ENCODE measurements at places on chromosomes 16 and 17.

- DNase-seq, result peak; percentile 57
These were observed 45.2 kb upstream of the STAC2 start for GRCh38 chr17:39270923-39271322.

DNA sequence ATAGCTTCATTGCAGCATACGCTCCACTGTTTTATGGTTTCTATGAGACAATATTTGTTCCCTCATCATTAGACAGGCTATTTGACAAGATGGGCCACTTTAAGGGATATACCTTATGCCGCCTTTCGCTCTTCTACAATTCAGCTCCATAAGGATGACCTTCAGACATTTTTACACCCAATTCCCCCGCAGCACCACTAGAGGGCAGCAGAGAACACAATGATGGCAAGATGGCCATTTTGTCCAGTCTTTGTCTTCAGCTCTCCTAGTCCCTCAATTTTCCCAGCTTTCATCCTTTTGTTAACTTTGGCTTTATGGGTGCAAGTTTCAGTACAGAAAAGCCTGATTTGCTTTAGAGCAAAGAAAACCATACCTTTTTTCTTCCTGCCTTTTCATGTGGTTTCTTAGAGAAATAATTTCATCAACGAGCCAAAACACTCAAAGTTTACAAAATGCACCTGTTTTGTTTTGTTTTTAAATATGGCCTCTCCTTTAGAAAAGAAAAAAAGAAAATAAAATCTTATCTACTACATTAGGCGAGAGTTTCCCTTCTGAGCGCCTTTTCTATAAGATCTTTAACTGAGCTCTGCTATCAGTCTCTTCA lies 355.3 kb downstream of the TOX3 start:
- no peak for DNase-seq

- DNase-seq, result no peak
These were observed 609.9 kb upstream of the RBFOX1 start for GRCh38 chr16:6722786-6723185.

DNA sequence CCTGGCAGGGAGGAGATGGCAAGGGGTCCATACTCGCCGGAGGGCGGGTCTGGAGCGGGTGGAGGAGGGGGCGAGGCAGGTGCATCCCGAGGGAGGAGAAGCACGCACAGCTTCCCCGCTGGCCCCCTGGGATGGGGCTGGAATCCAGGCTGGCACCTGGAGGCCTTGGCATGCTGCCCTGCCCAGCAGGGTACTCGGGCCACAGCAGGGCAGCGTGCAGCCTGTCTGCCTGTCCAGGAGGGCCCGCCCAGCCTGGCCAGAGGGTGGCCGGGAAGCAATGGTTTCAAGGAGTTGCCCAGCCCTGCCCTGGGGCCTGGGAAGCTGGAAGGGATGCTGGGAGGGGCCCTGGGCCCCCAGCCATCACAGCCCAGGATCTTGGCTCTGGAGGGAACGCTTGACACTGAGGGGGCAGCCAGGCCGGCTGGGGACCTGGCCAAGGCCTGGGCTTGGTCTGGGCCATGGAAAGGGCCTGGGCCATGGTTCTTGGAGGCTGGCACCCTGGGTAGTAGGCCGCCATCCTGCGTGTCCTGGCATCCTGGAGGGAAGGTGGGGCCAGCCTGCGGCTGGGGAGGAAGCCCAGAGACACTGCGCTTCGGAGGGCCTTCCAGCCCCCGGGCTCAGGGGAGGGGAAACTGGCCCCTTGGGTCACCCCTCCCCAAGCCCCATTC lies 1.1 kb downstream of the GLIS2 start:
- no peak for DNase-seq

DNA sequence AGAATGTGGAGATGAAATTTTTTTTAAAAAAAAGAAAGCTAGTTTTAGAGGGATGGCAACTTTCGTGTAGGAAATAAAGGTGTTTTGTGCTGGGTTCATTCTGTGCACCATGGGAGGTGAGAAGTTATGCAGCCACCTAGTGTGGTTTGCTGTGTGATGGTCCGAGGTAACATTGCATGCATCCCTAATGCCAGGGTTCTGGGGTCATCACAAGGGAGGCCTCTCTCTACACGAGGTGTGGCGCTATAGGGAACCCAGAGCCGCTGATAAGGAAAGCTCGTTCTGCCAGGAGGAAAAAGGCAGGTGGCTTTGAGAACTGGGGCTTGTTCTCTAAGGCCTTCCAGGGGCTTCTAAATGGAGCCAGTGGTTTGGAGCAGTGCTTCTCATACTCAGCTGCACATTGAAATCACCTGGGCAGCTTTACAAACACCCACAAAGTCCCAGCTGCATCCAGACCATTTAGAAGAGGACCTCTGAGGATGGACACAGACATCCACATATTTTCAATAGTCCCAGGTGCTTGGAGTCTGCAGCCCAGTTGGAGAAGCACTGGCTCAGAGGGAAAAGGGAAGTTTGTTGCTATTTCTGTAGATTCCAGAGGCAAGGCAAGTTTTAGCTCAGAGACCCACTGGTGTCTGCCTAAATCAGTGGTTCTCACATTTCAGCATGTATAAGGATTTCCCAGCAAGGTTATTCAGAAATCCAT lies 43.5 kb downstream of the VPS35L start:
- no peak for DNase-seq

- peak; percentile 40 for DNase-seq
These were observed 10.0 kb upstream of the C1QTNF8 start for GRCh38 chr16:1105888-1106620.

DNA sequence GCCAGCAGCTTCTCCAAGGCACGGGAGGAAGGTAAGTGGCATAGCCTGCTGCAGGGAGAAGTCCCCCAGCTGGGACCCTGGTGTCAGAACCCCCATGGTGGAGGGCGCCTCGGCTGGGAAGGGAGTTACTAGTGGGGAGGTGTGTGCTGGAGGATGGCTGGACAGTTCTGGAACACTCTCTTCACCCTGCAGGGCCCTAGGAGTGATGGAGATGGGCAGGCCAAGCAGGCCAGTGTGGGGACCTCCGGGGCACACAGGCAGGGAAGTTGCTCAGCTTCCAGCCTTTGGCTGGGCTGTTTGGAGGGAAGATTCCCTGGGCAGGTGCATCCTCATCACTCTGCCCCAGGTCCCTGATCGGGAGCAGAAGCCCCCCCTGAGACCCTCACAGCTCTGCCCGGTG lies 696 bp downstream of the C17orf99 start:
- DNase-seq, result no peak

- no peak for DNase-seq
These were observed 491 bp downstream of the IST1 start for GRCh38 chr16:71895679-71896365.

- peak; percentile 37 for DNase-seq
These were observed 561 bp downstream of the ZNF423 start for GRCh38 chr16:49855280-49855821.

DNA sequence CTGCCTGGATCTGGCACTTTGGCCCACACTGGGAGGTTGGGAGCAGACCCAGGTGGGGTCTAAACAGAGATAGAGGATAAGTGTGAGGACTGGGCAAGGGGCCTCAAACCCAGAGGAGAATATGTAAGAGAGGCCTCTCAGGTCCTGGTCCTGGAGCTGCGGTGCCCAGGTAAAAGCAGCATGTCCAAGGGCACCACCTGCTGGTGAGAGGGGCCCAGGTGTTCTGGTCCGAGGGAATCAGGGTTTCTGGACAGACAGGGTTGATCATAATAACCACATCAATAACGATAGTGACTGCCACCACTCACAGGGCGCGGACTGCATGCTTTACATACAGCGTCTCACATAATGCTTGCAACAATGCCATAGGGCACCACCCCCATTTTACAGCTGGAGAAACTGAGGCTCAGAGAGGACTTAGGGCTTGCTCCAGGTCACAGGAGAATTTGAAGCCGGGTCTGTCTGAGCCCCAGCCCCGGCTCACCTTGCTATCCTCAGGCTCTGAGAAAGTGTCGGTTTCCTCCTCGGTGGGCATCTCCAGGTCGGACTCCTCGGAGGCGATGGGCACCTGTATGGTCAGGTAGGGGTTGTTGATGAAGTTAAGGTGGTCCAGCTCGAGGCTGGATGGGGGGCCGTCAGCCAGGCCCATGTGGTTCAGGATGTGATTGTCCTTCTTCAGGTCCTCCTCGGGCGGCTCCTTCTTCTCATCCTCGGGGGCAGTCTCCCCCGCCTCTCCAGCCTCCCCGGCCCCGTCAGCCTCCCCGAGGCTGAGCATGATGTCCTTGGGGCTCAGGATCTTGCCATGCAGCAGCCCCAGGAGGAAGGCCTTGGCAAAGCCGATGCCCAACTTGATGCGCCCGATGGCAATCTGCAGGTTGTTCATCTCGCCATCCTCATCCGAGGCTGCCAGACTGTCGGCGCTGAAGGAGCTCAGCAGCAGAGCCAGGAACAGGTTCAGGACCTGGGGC lies 19.1 kb upstream of the CD79B start:
- DNase-seq, result no peak

- no peak for DNase-seq
These were observed 491.0 kb upstream of the CDH5 start for GRCh38 chr16:65875381-65876055.

- DNase-seq, result no peak
These were observed 65.5 kb downstream of the IRX5 start for GRCh38 chr16:54996186-54996585.

- DNase-seq, result no peak
These were observed 5.1 kb downstream of the LLGL1 start for GRCh38 chr17:18230288-18231141.

DNA sequence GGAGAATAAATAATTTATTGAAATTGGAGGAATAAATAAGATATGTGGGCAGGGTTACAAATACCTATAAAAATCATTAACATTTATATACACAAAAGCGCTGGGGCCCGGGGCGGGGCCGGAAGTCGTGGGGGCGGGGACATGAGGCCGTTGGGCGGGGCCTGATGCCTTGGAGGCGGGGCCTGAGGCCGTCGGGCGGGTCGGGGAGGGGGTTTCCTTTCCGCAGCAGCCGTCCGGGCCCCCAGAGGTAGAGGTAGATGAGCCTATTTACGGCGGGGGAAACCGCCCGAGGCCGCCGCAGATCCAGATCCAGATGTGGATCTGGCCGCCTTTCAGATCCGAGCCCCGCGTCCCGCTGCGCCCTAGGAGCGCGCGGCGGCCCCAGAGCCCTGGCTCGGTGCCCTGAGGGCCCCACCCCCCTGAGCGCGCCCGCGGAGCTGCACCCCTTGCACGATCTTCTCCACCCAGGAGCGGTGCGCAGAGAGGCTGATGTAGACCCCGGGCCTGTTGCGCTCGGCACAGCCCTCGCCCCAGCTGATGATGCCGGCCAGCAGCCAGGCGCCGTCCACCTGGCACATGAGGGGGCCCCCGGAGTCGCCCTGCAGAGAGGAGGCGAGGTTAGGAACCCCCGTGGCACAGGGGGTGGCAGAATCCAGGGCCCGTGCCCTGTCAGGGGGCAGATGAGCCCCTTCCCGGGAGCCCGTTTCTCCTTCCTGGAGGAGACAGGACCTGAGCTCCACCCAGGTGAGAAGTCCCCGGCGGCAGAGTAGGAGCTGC lies 5.1 kb downstream of the PRSS22 start:
- DNase-seq, result no peak

GRCh38 chr16:85103114-85104079 lies 8.9 kb downstream of the CIBAR2 start:
- no peak for DNase-seq

DNA sequence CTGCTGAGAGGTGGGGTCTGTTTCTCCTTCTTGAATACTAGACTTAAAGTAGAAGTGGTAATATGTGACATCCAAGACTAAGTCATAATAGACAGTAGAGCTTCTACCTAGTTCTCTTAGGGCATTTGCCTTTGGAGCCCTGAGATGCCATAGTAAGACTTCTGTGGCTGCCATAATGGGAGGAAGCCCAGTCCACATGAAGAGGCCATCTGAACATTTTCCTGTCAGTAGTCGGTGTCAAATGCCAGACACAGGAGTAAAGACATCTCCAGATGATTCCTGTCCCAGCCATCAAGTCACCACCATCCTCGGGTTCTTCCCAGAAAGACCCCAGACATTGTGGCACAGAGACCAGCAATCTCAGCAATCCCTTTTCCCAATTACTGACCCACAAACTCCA lies 58.1 kb upstream of the IRX6 start:
- no peak for DNase-seq

DNA sequence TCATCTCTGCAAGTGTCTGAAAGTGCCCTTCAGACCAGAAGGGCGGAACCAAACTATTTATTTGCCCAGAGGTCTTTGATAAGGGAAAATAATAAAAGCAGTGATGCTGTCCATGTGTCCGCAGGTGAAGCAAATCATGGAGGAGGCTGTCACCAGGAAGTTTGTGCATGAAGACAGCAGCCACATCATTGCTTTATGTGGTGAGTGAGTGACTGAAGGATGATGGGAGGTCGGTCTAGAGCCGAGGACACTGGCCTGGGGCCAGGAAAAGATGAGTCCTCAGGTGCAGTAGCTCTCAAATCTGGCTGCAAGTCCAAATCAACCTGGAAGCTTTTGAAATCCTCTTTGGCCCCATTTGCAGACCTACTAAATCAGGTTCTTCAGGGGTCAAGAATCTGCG lies 6.1 kb downstream of the SGSM2 start:
- no peak for DNase-seq

DNA sequence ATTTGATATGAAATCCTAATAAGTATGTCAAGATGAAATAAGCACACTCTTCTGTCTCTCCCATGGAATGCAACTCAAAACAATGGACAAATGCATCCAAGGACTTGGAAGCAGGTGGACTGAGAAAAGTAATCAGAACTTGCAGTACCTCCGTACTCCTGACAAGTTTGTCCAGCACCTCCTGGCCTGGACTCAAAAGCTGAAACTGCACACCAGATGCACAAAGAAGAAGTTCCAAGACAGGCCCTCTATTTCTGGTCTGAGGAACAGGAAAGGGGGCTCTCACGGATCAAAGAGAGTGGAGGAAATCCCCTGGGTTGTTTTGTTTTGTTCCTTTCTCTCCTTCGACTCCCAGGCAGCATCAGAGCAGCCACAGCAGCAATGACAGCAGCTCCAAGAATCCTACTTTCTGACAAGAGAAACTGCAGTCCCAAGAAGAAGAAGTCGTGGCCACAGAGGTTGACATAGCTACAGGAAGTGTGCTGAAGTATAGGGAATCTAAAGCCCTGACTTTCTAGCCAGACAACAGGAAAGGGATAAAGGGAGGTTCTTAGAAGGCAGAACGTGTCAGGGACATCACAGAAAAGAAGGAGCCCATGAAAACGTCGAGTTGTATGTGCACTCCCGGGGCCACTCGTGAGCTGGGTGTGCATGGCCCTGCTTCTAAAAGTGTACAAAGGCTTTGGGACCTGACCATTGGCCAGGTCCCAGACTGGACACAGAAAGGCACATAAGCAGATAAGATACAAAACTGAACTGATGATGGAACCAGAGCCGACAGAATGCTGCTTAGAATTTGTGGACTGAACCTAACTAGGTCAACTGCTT lies 29.3 kb downstream of the AKAP10 start:
- no peak for DNase-seq

GRCh38 chr16:22428654-22429053 lies 54.2 kb upstream of the CDR2 start:
- no peak for DNase-seq

- DNase-seq, result no peak
These were observed 48.5 kb downstream of the HAPSTR1 start for GRCh38 chr16:9139965-9140364.

- DNase-seq, result no peak
These were observed 5.4 kb downstream of the HAGHL start for GRCh38 chr16:732332-732731.

DNA sequence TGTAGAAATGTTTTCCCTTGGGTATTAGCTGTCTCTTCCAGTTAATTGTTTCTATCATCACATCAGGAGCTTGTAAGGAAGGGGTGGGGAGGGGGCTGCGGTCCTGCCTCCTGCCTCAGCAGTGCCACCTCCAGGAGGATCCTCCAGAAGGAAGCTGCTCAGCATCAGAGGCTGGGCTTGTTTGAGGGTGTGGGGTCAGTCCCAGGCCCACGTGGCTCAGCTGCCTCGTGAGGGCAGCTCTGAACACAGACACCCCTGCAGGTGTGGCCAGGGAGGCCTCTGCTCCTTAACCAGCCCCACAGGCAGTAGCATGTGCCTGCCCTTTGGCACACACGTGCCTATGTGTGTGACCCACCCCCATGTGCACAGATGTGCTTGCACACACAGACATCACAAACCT lies 46.3 kb downstream of the MRM1 start:
- DNase-seq, result no peak

All from amniotic stem cell (primary cell).